Pons (tissue), 1 donor: ENCODE measurements at places on chromosomes 7 and 10.

- DNase-seq: no peak
These were observed 173.5 kb downstream of the KMT2E start for GRCh38 chr7:105187302-105188169.

DNA sequence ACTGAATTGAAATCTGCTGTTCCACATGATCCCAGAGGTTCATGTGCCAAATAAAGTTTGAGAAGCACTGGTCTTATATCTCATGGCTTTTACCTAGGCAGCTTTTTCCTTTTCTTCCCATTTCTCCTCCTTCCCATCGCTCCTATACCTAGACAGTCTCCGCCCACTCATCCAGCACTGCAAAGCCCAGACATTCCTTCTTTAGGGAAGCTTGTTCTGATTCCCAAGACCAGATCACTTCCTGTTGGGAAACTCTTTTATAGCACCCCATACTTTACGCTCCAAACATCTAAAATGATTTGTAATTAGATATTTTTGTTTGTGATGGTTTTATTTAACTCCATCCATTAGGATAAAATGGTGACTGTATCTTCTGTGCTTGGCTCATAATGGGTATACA is 75.9 kb downstream of the BMPER start:
- no peak for DNase-seq

GRCh38 chr7:131074043-131074442 is 253.6 kb upstream of the MKLN1 start:
- DNase-seq: no peak

DNA sequence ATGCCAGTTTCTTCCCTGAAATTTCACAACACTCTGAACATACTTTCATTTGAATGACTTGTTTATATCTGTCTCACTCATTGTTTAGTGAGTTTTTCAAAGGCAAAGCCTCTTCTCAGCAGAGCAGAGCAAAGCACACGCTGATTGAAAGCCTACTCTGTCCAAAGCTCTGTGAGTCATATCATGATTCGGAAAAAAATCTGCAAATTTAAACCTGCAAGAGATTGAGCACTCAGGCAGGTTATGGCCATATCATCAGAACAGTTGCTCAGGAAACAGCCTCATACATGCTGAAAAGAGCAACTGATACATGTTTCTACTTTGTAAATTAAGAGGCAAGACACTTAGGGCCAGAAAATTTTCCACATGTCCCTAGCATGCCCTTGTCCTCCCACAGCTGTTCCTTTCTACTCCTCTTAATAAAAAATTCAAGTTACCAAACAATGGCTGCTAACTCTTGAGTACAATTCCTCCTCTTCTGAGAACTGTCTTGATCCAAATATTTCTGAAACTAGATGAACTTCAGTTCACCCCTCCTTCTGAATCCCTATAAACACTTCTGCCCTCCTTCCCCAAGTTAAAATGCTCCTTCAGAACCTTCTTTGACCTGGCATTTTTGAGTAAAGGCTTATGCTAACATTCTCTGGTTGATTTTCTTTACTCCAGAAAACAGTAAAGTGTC is 140.6 kb upstream of the HPS1 start:
- peak; percentile 28 for DNase-seq

DNA sequence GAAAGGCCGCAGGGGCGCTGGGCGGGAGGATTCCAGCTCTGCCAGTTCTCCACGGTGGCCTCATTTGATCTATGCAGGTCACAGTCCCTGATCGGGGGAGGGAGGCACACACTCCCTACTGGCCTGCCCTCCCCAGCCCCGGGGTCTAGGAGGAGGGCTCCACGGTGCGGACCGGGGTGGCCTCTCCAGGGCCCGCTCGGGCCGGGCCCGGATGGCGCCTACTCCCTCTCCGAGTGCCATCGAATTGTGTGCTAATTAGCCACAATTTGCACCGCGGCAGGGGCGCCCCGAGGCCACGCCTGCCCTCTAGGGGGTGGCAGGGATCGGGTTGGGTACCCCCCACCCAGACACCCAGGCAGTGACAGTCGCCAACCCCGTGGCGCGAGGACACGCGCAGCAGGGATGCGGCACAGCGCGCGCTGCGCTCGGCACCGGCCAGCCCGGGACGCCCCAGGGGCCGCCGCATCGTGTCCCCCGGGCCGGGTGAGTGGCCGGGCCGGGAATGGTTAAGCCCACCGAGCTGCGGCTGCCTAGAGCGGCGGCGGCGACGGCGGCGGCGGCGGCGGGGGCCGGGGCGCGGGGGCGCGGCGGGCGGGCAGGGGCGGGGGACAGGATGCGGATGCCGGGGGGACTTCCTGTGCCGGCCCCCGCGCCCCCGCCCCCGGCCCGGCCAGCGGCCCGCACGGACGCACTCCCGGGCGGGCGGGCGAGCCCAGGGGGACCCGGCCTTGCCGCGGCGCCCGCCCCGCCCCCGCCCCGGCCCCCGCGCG is at the start of gene ZNF853:
ZNF853 (plus strand) TSS at position 658 of the 770 bp plus-strand sequence. CDS start 565 bp downstream, outside the sequence.
- DNase-seq: no peak

GRCh38 chr10:24427678-24428409 is 218.9 kb downstream of the KIAA1217 start:
- DNase-seq: no peak

GRCh38 chr7:23431702-23432199 is 38.5 kb downstream of the IGF2BP3 start:
- no peak for DNase-seq

- no peak for DNase-seq
These were observed 41.9 kb downstream of the PDGFA start for GRCh38 chr7:477626-478220.

- no peak for DNase-seq
These were observed 51.5 kb upstream of the DLX6 start for GRCh38 chr7:96953676-96954513.
